ENCODE measurements at places on chromosomes 12 and 14.

- no peak for DNase-seq
These were observed 49.3 kb downstream of the C14orf132 start for GRCh38 chr14:96088481-96088880.

DNA sequence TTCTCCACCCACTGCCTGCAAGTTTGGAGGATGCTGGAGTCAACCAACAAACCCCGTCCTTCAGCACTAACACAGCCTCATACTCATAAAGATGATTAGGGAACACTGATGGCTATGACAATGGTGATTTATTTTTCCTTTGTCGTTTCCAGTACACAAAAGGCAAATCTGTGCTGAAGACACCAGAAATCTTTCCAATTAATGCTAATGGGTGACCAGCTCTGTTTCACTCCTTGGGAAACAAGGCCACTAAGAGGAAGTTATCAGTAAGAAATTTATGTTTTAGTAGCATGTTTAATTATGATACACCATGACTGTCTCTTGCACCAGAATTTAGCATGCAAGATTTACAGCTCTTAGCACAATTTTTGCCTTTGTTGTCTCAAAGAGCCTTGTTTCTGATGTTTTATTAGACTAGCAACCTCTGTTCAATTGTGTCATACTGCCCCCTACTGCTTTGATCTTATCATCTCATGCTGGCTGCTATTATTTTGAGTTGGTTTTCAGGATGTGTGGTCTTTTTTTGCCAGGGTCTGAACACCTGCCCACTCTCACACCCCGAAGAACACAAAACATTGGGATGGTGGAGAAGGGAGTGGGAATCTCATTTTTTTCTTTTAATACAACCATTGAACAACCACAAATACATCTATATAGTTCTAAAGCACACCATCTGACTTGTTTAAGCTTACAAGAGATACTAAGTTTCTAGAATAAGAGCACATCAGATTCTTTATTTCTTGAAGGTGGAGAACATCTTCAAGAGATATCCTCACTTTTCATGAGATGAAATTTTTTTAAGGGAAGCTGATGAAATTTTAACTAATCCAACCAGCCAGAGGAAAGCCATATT, 160.9 kb downstream of the SPTSSA start:
- no peak for DNase-seq

DNA sequence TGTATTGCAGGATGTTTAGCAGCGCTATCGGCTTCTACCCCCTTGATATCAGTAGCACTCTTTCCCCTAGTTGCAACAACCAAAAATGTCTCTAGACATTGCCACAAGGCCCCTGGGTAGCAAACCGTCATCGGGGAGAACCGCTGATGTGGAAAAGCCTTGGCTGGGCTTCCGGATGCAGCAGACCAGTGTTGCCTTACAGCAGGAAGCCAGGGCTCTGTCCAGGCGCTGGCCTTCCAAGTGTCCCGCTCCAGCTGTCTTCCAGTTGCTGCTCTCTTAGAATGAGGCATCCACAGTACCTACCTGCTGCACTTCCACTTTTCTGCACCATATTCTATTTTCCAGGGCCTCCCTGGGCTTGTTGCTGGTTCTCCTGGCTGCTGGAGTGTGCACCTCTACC, 22.6 kb upstream of the SLC10A1 start:
- no peak for DNase-seq

GRCh38 chr12:32399370-32400113, at the start of gene FGD4:
Gene FGD4, plus strand, starts transcription at chr12:32399558.
- DNase-seq, result peak; percentile 41

DNA sequence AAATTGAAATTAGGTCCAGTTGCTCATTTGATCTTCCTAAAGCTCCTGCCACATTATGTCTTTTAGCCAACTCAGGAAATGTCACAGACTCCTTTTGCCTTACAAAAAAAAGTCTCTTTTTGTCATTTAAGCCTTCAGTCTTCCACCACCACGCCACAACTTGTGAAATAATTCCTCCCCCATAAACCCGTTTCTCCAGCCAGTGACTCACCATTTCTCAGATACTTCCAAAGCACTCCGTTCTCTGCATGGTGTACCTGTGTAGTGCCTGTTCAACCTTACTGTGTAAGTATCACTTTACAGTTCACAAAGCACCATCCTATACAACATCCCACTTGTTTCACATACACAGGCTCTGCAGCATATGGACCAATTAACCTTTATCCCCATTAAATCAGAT, 139.5 kb upstream of the AEBP2 start:
- no peak for DNase-seq

- DNase-seq, result no peak
These were observed 50.7 kb upstream of the C12orf71 start for GRCh38 chr12:27133022-27133590.

GRCh38 chr14:52069307-52070050, 620 bp upstream of the NID2 start:
- DNase-seq, result no peak

- no peak for DNase-seq
These were observed 1.6 kb upstream of the C1RL start for GRCh38 chr12:7110661-7111060.

GRCh38 chr12:124765581-124766489, 97.8 kb downstream of the SCARB1 start:
- no peak for DNase-seq

- DNase-seq, result no peak
These were observed 264.7 kb downstream of the RAD51B start for GRCh38 chr14:68084256-68084655.

- no peak for DNase-seq
These were observed 307.7 kb downstream of the CCDC91 start for GRCh38 chr12:28497889-28498411.

- no peak for DNase-seq
These were observed 129.9 kb downstream of the CRACR2A start for GRCh38 chr12:3622822-3623690.

DNA sequence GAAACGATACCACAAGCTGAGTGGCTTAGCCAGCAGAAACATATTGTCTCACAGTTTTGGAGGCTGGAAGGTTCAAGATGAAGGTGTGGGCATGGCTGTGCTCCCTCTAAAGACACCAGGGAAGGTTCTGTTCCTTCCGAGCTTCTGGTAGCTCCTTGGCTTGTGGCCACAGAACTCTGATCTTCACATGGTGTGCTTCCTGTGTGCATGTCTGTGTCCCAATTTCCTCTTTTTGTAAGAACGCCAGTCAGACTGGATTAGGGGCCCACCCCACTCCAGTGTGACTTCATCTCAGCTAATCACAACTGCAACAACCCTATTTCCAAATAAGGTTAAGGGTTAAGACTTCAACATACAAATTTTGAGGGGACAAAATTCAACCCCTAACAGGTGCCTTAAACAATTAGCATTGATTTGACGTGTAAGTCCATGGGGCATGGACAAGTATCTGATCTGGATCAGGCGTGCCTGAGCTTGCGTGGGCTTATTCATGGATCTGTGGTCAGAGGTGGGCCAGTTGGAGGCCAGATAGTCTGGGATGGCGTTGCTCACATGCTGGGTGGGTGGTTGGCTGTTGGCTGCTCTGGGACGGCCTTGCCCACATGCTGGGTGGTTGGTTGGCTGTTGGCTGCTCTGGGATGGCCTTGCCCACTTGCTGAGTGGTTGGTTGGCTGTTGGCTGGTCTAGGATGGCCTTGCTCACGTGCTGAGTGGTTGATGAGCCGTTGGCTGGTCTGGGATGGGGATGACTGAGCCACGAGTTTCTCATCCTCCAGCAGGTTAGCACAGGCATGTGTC, 88.5 kb downstream of the LGMN start:
- DNase-seq, result no peak

GRCh38 chr12:15939111-15939510, 28.0 kb downstream of the DERA start:
- no peak for DNase-seq

GRCh38 chr12:56808954-56809353, 45.8 kb downstream of the HSD17B6 start:
- no peak for DNase-seq

DNA sequence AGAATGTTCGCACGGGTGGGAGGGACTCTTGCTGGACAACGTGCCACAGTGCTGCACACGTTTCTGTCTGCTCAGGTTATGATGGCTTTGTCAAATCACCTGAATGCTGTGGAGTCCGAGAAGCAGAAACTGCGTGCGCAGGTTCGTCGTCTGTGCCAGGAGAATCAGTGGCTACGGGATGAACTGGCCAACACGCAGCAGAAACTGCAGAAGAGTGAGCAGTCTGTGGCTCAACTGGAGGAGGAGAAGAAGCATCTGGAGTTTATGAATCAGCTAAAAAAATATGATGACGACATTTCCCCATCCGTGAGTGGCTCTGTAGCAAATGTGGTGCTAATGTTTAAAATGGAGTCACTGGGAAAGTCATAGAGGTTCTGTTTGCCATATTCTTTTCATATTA, 28.5 kb downstream of the KLC1 start:
- no peak for DNase-seq

- no peak for DNase-seq
These were observed 65.6 kb downstream of the NUAK1 start for GRCh38 chr12:106073179-106073578.

DNA sequence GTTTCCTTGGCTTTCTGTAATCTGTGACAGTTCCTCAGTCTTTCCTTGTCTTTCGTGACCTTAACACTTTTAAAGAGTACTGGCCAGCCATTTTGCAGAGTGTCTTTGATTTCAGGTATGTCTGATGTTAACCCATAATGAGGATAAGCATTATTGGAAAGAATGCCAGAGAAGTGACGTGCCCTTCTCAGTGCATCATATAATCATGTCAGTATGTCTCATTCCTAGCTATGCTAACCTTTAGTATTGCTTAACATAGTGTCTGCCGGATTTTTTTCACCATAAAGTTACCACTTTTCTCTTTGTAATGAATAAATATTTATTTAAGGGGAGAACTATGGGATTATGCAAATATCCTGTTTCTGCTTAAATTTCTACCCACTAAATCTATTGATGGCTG, 28.5 kb downstream of the RERG start:
- DNase-seq, result no peak

DNA sequence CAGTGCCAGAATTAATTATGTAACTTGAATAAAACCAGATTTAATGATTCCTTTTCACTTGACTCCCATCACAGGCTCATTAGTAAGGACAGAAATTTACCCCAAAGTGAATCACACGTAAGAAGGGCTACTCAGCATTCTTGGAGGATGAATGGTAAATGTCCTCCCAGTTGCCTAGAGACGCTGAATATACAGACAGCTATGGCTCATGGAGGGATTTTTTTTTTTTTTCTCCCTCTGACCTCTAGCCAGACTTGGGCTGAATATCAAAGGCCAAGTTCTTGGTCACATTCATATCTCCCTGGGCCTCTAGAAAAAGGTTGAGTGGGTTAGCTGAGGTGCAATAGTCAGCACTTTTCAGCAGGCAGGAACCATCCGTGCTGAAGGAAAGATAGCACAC, 77.5 kb downstream of the PHLDA1 start:
- no peak for DNase-seq

DNA sequence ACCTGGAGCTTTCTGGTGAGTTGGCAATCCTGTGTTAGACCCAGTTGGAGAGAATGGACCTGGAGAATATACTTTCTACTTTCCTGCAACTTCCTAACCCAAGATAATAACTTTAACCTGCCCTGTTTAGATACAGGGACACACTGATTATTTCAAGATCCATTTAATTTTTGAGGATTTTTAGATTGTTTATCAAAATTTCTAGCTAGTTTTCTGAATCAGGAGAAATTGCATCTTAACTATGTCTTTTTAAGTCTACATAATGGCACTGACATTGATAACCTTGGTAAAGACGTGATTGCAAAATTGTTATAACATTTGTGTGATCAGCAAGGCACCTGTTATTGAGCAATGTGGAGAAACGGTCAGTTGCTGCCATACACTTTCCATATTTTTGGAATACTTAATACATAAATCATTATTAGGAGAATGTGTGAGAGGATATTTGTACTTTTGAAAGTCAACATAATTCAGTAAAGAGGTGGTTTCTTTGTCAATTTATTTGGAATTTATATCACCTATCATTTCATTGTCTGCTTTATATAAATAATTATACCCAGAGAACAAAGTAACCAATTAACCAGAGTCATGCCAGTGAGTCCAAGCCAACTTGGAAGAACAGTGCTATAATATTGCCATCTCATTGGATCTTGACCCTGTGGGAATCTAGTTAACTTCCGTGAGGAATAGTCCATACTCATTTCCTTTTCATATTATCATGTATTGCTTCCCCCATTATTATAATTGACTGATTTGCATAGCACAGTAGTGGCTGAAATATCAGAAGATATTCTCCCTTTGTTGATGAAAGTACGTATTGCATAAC, 28.4 kb downstream of the NFYB start:
- DNase-seq, result no peak

DNA sequence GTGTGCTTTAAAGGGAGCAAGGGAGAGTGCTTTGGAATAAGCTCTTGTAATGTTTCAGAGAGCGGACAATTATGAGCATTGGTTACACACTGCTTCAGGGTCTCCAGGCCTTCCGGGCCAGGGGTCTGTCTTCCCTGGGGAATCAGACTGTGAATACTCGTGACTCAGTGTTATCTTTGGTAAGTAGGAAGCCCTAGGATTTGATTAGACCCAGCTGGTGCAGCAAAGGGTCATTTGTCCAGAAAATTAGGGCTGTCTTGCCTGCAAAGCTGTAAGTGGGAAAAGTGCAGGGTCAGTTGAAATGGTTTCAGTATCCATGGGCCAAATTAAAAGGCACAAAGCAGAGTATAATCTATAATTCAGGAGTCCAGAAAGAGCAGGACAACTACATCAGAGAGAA, 475.6 kb downstream of the MED13L start:
- DNase-seq, result no peak

All from stimulated activated naive CD4-positive, alpha-beta T cell treated with Interleukin-2 at 50 U/mL for 16 hours (primary cell).